ENCODE measurements at places on chromosomes 16 and 17.
A peak's percentile ranks its signal among the peaks of the same experiment; 100 is the strongest.

DNA sequence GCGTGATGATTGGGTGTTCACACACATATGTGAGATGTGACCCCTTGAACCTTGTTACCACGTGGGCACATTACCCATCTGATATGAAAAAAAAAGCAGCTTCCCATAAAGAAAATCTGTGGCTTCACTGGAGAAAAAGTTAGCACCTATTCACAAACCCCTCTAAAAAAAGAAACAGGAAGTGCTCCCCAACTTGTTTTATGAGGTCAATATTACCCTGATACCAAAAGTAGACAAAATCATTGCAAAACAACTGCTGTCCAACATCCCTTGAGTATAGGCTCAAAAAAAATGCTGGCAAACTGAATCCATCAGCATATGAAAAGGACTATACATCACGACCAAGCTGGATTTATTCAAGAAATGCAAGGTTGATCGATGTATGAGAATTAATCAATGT, 99.7 kb upstream of the RBL2 start:
- DNase-seq, result no peak

DNA sequence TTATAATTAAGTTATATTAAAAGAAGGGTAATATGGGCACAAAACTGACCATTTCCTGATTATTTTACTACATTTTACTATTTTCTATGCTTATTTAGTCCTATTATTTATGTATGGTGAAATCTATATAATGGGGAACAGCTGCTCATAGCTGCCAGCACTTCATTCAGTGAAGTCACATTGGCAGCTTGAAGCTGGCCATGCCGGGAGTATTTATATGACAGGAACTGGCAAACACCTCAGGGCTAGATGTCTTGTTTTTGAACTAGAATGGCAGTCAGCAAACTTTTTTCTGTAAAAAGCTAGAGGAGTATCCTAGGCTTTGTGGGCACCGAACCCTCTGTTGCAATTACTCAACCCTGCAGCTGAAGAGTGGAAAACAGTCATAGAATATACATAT, 104.1 kb downstream of the CDH13 start:
- DNase-seq, result no peak

GRCh38 chr17:50511058-50511457, 2.8 kb downstream of the MYCBPAP start:
- DNase-seq, result no peak

DNA sequence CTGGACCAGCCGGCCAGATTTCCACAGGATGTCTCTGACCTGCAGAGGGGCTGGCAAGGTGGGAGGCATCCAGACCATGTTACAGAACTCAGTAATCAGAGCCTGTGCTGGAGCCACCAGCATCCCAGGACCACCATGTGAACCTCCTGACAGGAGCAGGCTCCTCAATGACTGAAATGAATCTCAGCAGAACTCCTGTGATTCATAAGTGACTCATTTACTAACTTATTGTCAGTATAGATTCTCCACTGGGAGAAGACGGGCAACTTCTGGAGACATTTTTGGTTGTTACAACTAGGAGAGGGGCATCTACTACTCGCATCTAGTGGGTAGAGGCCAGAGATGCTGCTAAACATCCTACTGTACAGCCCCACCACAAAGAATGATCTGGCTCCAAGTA, 3.1 kb upstream of the WWOX start:
- DNase-seq, result no peak

GRCh38 chr16:23509782-23510163, 521 bp downstream of the GGA2 start:
- peak; percentile 18 for DNase-seq

- no peak for DNase-seq
Measured at GRCh38 chr16:11064202-11064540, 119.8 kb downstream of the CLEC16A start.

- DNase-seq, result no peak
Measured at GRCh38 chr16:81612351-81613163, 166.5 kb upstream of the PLCG2 start.

- DNase-seq, result peak; percentile 57
Measured at GRCh38 chr17:2710803-2711607, 559 bp downstream of the CLUH start.

GRCh38 chr16:57377080-57377841, 5.0 kb downstream of the CX3CL1 start:
- peak; percentile 79 for DNase-seq

- DNase-seq, result no peak
Measured at GRCh38 chr17:47636273-47637030, 13.3 kb upstream of the KPNB1 start.

DNA sequence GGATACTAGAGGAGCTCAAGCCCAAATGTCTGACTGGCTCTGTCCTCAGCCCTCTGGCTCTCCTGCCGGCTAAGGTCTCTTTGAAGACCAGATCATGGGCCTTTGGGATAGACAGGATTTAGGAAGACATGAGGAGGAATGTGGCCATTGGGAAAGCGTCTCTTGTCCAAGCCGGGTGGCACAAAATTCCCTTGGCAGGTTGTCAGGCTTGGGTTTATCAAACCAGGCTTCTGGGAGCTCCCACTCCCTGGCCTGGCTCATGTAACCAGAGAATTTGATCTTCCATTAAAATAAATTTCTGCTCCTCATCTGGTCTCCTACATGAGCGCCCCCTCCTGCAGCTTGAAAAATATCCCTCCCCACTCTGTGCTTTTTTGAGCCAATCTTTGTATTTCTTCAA, 71.1 kb downstream of the IRX3 start:
- no peak for DNase-seq

DNA sequence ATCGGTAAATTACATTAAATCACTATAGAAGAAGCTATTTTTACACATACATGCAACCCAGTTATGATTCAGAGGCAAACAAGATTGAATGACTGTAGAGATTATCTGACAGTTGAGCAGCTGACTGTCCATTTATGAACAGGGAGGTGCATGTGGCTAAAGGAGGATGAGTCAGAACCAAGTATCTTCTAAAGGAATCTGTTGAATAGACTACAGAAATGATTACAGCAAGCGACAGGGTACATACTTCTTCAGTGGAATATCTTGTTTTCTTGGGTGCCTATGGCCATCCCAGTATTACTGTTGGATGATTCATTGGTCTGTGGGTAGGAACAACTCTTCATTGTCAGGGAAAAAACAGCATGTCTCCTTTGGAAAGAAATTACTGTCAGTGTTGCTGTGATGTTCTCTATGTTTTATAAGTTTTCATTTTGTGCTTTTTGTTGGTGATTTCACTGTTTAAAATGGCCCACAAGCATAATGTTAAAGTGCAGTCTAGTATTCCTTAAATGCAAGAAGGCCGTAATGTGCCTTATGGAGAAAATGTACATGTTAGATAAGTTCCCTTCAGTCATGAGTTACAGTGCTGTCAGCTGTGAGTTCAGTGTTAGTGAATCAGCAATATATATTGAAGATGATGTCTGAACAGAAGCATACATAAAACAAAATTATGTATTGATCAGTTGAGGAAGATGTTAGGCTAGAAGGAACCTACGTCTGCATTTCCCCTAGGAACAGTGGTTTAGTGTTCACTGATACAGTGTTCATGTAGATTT, 27.0 kb downstream of the CBFB start:
- no peak for DNase-seq

GRCh38 chr17:36602924-36603384, 1.6 kb downstream of the MRM1 start:
- peak; percentile 79 for DNase-seq

GRCh38 chr16:48949636-48950035, 332.0 kb downstream of the CBLN1 start:
- no peak for DNase-seq

- no peak for DNase-seq
Measured at GRCh38 chr16:67053767-67054334, 24.9 kb downstream of the CBFB start.

GRCh38 chr16:66292241-66292935, 74.1 kb upstream of the CDH5 start:
- DNase-seq, result no peak

GRCh38 chr16:14249291-14250032, 178.3 kb downstream of the MRTFB start:
- peak; percentile 47 for DNase-seq

DNA sequence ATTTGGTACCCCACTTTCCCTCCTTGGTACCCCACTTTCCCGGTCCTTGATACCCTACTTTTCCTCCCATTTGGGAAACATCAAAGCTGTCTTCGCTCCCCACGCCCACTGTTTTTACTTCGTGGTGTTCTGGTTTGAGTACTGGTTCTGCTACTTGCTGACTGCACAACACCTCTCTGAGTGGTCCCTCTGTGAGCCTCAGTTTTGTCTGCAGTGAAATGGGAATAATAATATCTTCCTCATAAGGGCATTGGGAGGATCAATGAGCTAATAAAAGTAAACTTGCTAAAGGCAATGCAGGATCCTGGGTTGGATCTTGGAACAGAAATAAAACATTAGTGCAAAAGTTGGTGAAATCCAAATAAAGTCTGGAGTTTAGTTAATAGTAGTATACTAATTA, 70.0 kb upstream of the CLEC18A start:
- DNase-seq, result no peak

DNA sequence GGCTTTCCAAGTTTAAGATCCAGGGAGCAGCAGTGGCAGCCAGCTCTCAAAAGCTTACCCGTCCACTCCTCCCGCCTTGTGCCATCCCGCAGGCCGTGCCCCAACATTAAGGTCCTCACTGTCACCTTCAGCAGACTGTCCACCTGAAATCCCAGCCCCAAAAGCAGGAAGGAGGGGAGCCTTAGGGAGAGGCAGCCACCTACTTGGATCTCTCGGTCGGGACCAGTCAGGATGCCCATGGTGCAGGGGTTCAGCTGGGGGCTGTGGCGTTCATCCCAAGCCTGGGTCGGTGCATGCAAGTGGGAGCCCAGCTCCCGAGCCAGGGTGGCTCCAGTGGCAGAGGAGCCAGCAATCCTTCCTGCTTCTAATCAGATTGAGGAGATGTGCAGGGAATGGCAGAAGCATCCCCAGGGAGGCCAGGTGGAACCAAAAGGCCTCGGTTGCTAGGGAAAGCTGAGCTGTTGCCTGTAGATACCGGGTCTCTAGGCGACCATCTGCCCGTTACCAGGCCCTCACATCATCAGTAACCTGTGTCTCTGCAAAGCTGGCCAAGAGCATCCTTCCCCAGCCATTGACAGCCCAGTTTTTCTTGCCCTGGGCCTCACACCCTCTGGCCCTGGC, 24.6 kb downstream of the CNGB1 start:
- no peak for DNase-seq

DNA sequence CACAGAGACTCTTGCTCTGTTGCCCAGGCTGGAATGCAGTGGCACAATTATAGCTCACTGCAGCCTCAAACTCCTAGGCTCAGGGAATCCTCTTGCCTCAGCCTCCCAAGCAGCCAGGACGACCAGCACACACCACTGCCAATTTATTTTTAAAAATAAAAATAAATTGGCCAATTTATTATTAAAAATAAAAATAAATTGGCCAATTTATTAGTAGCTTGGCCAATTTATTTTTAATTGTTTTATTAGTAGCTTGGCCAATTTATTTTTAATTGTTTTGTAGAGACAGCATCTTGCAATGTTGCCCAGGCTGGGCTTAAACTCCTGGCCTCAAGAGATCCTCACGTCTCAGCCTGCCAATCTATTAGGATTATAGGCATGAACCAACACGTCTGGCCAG, 184.3 kb downstream of the FTO start:
- DNase-seq, result no peak

DNA sequence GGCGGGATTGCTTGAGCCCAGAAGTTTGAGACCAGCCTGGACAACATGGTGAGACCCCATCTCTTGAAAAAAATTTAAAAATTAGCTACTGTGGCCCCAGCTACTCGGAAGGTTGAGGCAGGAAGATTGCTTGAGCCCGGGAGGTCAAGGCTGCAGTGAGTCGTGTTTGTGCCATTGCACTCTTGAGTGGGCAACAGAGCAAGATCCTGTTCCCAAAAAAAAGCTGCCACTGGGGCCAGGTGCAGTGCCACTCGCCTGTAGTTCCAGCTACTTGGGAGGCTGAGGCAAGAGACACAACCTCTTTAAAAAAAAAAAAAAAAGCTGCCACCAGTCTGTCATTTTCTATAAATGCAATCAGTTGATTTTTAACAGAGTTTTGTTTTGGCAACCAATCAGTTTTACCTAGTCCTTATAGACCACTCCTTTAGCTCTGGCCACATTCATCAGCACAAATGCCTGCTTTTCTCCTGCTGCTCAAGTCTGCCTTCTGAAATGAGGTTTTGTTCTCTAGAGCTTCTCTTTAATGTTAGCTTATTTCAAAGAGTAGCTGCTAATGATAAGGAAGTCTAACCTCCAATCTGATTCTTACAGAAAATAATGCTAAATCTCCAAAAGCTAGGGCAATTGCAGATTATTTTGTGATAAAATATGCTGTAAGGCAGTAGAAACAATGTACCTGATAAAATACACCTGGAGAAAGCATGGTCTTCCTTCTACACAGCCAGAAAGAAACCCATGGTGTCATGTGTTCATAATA, 64.8 kb downstream of the TUBD1 start:
- DNase-seq, result no peak

DNA sequence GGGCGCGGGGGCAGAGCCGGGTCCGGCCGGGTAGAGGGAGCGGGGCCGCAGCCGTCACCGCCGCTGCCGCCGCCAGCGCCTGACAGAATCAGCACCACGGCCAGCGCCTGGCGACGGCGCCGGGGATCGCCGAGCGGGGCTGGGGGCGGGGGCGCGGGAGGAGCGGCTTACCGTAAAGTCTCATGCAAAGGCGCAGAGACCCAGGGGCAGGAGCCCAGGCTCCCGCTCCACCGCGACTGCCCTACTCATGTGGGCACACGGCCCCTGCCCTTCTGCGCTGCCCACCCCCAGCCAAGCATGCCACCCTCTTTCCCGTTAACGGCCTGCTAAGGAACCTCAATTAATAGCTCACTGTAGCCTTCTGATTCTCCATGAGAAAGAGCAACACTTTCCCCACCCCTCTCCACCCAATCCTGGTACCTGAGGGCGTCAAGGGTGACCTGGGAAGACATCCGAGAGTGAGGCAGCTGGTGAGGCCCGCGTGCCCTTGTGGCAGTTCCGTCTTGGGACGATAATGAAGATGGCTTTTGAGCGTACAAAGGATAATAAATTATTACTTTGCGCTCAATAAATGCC, at the start of gene SEZ6:
TSS of gene SEZ6 (minus strand) at position 98 of the 576 bp plus-strand sequence. CDS start 164 bp downstream, outside the sequence.
- peak; percentile 81 for DNase-seq

DNA sequence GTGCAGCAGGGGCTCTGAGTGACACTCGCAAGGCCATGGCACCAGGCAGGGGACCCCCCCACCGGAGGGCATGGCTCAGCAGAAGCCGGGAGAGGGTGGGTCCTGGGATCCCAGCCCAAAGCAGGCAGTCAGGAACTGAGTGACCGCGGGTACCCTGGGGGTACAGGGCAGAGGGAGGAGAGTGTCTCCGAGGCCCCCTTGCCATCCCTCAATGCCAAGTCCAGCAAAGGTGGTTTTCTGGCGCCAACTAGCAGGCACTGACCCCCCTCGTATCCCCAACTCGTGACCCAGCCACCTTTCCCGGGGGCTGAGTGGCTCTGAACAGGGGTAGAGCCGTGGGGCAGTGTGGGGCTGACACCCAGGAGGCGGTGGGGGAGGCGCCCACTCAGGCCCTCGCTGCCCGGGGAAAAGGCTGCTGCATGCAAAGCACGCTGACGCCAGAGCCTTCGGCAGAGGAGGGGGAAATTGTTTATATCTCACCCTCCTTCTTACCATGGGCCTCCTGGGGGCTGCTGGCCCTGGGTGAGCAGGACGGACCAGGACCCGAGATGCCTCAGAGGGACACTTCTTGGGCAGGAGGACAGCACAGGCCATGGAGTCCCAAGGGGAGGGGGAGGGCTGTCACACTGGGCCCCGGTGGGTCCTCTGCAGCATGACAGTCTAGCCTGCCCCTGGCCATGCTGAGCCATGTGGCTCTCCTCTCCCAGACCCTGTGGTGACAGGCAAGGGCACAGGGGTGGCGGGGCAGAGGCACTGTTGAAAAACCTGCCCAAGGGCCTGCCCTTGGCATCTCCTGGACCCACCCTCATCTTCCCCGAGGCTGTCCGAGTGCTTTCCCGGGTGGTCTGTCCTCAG, 14.6 kb upstream of the ENPP7 start:
- no peak for DNase-seq

- no peak for DNase-seq
Measured at GRCh38 chr17:77831474-77832179, 126.9 kb upstream of the TNRC6C start.

All from ELF-1 (cell line).